ENCODE measurements at places on chromosomes 13 and 19.

- DNase-seq, result no peak
Measured at GRCh38 chr13:45411221-45411620, 7.0 kb downstream of the SLC25A30 start.

- no peak for DNase-seq
Measured at GRCh38 chr13:110520431-110521295, 40.9 kb downstream of the RAB20 start.

- DNase-seq, result no peak
Measured at GRCh38 chr13:80224468-80224867, 116.5 kb downstream of the SPRY2 start.

- no peak for DNase-seq
Measured at GRCh38 chr19:55145232-55145631, 3.8 kb downstream of the TNNT1 start.

GRCh38 chr13:65843314-65843731 lies 1386.8 kb downstream of the PCDH9 start:
- no peak for DNase-seq

- DNase-seq, result no peak
Measured at GRCh38 chr13:46097015-46097414, 7.8 kb downstream of the CPB2 start.

DNA sequence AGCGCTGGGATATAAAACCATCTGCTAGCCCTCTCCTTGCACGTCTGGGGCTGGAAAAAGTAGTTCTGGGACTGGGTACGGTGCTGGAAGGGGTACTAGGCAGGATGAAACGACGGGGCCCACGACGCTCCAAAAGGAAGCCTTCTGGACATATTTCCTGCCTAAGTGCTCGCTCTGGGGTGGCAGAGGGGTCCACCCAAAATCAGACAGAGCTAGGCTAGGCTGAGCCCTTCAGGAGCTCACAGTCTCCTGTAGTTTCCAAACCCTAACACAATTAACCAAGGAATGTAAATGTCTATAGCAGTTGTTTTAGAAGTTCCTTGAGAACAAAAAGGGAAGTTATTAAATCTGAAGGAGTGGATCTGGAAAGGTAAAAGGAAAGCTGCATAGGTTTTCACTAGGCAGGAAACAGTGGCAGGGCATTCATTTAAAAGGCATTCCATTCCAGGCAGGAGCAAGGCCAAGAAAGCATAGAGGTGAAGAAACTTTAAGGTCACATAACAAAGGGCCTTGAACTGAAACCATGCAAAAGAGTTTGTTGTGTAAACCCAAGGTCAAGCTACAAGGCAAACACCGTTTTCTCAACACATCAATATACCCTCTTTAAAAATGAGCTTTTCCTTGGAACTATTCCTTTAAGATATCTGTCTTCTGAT lies 634 bp upstream of the DIAPH3 start:
- DNase-seq, result no peak

DNA sequence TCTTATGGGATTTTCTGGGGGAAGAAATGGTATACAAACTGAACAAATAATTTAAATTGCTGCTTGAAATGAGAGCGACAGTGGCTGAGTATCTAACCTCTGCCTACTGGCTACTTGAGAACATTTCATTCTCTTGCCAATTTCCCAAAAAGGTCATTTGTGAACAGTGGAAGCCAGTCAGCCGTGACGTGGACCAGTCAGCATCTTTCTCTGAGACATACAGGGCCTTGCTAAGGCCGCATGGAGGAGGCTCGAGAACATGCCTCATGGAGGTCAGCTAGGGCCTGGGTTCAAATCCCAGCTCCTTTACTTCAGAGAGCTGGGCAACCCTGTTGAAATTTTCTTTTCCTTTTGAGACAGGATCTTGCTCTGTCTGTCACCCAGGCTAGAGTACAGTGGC lies 20.3 kb downstream of the ZC3H4 start:
- no peak for DNase-seq

DNA sequence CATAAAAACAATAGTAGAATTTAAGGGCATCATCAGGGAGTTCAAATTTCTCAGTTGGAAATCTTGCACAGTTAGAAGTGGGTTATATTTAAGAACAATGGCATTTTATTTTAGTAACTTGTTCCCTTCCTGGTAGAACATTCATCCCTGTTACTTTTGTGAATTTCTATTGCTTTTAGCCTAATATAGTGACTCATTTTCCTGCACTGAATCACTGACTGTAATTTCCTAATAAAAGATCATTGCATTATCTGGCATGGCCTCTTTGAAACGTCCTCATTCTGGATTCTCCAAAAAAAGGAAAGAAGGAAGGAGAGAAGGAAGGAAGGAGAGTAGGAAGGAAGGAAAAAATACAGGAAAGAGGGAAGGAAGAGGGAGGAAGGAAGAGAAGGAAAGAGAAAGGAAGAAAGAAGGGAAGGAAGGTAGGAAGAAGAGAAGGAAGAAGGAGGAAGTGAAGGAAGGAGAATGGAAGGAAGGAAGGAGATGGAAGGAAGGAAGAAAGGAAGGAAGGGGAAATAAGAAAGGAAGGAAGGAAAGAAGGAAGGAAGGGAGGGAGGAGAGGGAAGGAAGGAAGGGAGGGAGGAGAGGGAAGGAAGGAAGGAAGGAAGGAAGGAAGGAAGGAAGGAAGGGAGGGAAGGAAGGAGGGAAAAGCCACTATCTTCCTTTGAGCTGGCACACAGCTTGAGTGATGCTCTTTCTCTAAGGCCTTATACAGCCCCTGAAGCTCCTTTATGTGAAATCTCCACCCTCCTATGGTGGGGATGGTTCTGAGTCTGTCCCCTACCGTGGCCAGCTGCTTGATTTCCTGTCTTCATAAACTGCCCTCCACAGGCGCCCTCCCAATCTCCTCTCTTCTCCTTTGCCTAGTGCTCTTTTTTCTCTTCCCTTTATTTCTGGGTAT lies 29.8 kb upstream of the TM9SF2 start:
- DNase-seq, result no peak

DNA sequence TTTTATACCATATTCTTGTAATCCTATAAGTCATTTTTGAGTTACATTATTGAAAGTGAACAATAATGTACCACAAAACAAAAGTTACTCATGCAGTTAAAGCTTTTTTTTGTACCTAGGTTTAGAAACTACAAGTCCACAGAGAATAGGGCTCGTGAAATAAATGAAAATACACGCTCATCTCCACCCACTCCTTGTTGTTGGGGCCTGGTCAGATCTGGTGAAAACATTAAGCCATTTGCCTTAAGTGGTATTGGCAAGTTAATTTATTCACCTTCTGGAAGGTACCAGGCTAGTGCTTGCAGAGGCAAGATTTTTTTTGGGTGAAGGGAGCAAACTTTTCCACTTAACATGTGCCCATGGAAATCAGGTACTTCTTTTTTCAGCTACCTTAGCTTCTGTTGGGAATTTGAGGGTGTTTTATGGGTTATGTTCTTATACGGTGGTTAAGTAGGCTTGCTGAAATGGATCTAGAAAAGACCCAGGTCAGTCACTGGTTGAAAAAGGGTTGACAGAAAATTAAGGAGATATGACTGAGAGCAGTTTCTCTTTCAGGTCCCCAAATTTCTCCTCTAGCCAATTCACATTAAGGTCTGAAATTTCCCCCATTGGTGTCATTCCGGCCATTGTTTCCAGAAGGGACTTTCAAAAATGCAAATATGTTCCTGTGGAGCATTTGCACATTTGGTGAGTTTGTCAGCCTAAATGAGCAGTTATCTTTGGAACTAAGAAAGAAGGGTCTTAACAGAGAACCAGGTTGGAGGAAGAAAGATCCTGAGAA lies 143.3 kb downstream of the KCNRG start:
- no peak for DNase-seq

- no peak for DNase-seq
Measured at GRCh38 chr19:28118235-28118634, 1094.7 kb downstream of the UQCRFS1 start.

DNA sequence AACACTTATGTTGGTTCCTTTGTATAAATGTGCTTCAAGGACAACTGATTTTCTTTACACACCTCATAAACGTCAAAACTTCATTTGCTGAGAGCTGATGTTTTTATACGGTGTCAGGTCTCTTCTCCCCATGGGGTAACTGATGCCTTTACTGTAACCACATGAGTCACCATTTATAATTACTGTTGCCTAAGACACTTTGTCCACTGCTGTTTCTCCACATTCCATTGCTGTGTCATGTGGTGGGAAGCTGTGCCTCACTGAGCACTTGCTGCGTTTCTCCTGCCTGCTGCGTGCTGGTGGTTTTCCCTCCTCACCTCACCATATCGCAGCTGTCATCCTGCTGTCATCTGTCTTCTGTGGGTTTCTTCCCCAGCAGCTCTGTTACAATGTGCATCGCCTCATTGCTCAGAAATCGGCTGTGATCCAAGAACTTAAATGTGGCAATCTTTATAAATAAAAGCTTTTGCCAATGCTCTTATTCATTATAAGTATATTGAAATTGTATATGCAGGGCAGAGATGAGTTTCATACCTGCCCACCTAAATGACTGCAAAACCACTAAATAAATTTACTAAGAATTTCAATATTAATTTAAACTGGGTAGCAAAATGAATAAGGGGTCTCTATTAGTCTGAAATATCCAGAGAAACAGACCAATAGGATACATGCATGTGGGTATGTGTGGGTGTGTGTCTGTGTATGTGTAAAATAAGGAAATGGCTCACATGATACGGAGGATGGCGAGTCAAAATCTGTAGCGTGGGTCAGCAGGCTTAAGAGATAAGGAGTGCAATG lies 547.0 kb upstream of the SLITRK5 start:
- no peak for DNase-seq

DNA sequence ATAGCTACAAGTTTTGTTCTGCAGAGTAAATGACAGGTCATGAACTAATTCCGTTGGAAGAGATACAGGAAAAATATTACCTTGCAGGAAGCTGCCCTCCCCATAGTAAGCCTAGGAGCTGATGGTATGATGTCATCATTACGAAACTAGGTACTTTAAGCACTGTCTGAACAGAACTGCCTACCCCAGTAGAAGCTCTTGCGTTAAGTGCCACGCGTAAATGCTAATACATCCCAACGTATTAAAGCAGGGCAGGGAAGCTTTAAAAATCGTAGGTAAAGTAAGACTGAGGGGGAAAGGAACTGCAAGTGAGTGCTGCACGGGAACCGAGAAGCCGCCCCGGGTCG lies 572 bp downstream of the UGGT2 start:
- no peak for DNase-seq
